ENCODE measurements at places on chromosomes 6 and 20.

DNA sequence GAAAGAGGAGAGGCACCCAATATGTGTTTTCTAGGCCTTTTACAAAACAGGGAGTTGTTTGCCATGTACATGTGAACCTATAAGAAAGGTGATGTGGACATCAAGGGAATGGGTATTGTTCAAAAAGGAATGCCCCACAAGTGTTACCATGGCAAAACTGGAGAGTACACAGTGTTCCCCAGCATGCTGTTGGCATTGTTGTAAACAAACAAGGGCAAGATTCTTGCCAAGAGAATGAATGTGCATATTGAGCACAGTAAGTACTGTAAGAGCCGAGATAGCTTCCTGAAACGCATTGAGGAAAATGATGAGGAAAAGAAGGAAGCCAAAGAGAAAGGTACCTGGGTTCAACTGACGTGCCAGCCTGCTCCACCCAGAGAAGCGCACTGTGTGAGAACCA lies 13.1 kb downstream of the QRSL1 start:
- no peak for DNase-seq

DNA sequence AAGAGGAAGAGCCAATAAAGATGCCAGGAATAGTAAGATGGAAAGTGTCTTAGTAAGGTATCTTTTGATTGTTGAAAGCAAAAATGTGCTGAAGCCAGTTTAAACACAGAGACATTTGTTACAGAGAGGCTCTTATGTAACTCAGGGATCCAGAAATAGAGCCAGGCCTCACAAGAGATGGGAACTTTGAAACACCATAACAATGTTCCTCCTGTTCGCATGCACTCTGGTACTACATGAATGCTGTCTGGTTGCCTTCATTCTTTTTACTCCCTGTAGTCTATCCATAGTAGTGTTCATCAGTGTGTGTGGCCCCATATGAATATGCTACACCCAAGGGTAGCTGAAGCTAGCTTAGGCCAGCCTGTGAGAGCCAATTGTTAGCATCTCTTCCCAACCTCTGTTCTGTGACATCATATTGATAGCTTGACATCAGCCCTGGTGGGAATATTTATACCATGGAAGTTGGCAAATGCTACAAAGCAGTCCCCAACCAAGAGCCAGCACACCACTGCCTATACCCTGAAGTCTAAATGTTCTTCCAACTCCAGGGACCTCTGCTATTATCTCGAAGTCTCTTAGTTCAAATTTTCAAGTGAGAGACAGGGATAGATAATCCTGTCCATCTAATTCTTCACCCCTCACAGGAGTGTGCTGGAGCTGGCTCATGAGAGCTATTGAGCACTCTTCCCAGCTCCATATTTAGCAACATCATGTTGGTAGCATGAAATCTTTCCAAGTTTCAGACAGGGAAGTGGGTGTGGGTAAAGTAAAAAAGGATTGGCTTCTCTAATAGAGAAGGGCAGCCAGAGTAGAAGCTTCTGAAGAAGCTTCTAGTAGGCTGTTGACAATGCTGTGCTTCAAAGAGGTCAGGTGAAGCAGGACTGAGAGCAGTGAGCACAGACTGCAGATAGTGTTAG lies 7.0 kb downstream of the NDUFAF5 start:
- no peak for DNase-seq

GRCh38 chr6:4176907-4177306 lies 41.5 kb upstream of the ECI2 start:
- no peak for DNase-seq

DNA sequence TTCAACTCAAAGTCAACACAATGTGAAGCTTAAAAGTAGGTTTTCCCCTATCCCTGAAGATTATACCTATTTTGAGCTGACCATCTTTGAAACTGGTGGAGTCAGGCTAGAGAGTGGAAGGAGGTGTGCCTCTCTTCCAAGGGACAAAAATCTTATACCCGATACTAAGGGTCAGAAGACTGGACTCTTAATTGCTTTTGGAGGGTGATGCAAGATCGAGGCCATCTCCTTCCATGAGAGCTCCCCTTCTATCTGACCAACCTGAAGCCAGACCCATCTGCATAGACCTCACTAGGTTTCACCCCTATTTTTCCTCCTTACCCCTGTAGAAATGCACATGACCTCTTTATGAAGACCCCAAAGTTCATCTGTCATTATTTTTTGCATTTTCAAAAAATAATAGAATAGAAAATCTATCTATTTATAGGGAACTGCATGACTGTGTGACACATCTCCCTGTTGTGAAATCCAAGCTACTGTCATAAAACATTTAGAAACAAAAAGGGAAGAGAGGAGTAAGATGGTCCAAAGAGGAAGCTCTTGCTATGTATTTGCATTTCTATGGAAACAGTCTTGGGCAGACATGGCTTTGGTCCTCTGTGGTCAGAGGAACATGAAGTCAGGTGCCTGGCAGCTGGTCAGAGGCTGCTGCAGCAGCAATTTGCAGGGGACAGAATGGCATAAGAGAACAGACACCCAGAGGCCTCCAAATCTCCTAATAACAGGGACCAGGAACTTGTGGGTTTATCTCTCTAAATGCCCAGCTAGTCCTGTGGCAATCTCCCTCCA lies 349.2 kb downstream of the MAFB start:
- DNase-seq = no peak

GRCh38 chr6:87723170-87724078 lies 21.4 kb upstream of the AKIRIN2 start:
- peak; percentile 93 for DNase-seq

- DNase-seq = no peak
Observed at GRCh38 chr20:698276-698675, 22.7 kb upstream of the SCRT2 start.

GRCh38 chr20:37915800-37916570 lies 13.1 kb downstream of the VSTM2L start:
- no peak for DNase-seq

GRCh38 chr6:40778918-40779317 lies 191.8 kb upstream of the LRFN2 start:
- DNase-seq = no peak

- DNase-seq = no peak
Observed at GRCh38 chr6:131281471-131282270, 146.4 kb downstream of the AKAP7 start.

GRCh38 chr20:10475225-10475624 lies 40.1 kb downstream of the SLX4IP start:
- no peak for DNase-seq

GRCh38 chr20:46905364-46906125 lies 10.9 kb downstream of the EYA2 start:
- DNase-seq = no peak

DNA sequence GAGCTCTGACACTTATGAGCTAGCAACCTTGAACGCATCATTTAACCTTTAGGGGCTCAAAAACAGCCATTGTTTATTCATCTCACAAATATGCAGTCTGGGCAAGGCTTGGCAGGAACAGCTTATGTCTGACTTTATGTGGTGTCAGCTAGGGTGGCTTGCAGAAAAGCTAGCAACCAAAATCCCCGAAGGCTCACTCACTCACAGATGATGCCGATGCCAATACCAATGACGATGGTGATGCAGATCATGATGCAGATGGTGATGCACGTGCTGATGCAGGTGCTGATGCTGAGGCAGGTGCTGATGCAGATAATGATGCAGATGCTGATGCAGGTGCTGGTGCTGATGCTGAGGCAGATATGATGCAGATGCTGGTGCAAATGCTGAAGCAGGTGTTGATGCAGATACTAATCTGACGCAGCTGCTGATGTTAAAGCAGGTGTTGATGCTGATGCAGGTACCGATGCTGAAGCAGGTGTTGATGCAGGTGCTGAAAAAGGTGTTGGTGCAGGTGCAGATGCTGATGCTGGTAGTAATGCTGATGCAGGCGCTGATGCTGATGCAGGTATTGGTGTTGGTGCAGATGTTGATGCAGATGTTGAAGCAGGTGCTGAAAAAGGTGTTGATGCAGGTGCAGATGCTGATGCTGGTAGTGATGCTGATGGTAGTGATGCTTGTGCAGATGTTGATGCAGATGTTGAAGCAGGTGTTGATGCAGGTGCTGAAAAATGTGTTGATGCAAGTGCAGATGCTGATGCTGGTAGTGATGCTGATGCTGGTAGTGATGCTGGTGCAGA lies 195.6 kb downstream of the NFATC2 start:
- no peak for DNase-seq

DNA sequence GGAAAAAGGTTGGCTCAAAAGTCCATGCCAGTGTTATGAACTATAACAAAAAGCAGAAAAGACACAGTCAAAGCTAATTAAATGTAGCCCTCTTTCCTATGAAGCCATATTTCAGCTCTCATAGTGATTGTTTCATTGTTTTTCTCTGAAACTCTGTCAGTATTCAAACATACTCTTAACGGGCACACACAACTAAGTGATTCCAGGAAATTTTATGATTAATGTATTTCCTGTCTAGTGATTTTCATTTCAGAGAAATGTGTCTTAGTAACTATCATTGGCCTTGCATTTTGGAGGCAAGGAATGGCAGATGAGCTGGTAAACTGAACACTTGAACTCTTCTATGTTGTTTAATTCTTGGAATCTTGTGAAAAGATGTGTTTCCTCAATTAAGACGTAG lies 68.0 kb downstream of the CLVS2 start:
- no peak for DNase-seq

GRCh38 chr20:58847463-58847862 lies 3.2 kb downstream of the GNAS-AS1 start:
- DNase-seq = no peak

- DNase-seq = no peak
Observed at GRCh38 chr6:67680297-67680932, 954.7 kb upstream of the ADGRB3 start.

DNA sequence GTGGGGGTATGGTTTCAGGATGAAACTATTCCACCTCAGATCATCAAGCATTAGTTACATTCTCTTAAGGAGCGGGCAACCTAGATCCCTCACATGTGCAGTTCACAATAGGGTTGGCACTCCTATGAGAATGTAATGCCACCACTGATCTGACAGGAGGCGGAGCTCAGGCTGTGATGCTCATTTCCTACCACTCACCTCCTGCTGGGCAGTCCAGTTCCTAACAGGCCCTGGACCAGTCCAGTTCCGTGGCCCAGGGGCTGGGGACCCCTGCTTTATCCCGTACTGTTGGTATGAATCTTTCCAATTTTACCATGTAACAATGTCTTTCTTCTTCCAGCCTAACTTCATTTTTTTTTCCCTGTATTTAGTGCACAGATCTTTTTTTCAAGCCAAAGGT lies 94.9 kb downstream of the OGFRL1 start:
- no peak for DNase-seq

DNA sequence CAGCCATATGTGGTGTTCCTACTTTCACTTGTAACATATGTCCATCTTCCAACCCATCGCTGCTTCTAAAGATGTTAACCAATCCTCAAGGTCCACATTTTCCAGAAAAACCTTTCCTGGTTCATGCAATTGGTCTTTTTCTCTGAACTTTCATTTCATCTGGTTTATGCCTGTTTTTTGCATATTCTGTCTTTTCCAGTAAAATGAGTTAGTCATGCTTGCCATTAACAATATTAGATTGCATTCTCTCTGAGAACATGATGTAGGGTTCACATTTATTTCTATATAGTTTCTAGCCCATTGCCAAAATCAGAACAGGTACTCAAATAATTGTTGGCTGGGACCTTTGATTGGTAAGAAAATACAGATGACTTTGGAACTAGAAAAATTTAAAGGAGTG lies 36.7 kb downstream of the HIVEP2 start:
- no peak for DNase-seq

DNA sequence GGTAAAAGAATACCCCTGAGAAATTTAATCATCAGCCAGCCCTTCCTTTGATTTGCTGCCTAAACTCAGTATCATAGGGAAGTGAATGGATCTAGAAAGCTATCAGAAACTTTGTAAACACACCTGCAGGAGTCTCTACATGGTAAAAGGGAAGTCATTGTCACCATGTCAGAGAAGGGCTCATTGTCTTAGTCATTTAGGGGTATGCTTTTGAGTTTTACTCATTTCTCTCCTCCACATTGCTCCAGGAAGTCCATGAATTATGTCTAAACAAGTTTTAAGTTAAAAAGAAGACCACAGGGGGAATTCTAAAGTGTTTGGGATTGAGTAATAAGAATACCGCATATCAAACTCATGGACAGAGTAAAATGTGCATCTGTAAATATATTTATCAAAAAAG lies 2.5 kb downstream of the SLC17A1 start:
- no peak for DNase-seq

DNA sequence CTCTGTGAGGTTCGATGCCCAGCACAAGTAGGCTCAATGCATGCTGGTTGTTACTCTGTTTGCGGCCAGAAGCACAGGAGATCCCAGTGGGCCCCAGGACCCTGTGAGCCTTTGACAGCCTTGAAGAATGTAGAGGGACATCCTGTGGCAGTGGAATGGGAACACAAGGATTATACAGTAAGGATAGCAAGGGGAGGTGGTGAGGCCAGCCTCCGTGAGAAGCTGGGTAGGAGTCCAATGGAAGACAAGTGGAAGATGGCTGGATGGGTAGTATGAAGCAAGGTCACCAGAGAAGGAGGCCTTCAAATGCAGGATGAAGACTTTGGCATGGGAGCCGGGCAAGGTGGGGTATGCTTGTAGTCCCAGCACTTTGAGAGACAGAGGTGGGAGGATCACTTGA lies 622.9 kb upstream of the CDH4 start:
- no peak for DNase-seq

DNA sequence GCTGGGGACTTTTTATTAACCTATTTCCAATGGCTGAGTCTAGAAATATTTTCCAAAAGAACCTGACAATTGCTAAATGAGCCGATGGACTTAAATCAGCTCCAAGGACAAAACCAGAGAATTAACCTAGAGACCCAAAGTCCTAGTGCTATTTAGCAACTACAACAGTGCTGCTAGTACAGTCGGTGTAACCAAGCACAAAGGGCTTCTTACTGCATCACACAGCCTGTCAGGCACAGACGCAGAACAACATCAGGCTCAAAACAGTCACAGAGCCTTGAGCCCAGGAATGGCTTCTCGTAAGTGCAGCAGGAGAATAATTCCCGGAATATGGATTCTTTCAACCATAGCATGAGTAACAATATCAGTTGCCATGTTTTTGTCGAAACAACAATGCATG lies 70.0 kb downstream of the GFOD1 start:
- no peak for DNase-seq

GRCh38 chr6:2412731-2413130 lies 167.3 kb upstream of the GMDS start:
- DNase-seq = no peak

- no peak for DNase-seq
Observed at GRCh38 chr6:123641497-123641896, 4.7 kb upstream of the TRDN start.

GRCh38 chr6:111260570-111261298 lies 173.4 kb downstream of the SLC16A10 start:
- no peak for DNase-seq

- DNase-seq = no peak
Observed at GRCh38 chr20:14687313-14687712, 349.9 kb upstream of the FLRT3 start.

DNA sequence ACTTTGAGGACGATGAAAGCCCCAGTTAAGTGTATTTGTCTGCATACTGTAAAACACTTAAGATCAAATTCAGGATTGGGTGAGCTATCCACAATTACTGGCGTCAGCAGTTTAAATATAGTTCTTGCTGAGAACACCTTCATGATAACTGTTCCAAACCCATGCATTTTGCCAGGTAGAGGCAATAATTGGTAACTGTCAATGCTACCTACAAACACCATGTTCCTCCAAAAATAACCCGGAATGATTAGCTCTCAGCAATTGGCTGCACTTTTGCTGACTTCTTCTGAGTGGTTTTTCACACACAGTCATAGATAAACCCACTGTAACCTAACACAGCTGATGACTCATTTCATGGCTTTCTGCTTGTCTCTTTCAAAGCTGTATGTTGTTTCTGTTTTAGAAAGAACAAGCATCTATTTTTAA lies 1358.6 kb upstream of the GJE1 start:
- peak; percentile 15 for DNase-seq

GRCh38 chr6:119526561-119527230 lies 177.1 kb upstream of the MAN1A1 start:
- DNase-seq = no peak

- DNase-seq = no peak
Observed at GRCh38 chr6:160337991-160338390, 10.2 kb upstream of the SLC22A3 start.
